ENCODE measurements at places on chromosomes 7 and 10.

- DNase-seq: no peak
Observed at GRCh38 chr7:128000854-128001265, 30.4 kb downstream of the LRRC4 start.

DNA sequence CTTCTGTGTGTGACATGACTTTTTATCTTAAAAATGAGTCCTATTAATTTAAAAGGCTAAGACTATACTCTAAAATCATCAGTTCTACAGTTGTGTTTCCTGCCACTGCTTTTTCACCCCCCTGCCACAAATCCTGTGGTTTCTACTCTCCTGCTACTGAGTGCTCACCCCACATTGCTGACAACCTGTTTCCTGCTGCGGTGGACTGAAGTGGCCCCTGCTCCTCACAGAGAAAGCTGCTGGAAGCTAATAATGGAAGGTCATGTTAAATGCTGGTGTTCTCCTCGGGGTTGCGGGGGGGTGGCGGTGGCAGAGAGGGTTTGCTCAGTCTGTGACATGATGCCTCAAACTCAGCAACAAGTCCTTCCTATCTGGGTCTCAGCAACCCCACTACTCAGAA is 113.2 kb upstream of the INHBA start:
- DNase-seq: no peak

DNA sequence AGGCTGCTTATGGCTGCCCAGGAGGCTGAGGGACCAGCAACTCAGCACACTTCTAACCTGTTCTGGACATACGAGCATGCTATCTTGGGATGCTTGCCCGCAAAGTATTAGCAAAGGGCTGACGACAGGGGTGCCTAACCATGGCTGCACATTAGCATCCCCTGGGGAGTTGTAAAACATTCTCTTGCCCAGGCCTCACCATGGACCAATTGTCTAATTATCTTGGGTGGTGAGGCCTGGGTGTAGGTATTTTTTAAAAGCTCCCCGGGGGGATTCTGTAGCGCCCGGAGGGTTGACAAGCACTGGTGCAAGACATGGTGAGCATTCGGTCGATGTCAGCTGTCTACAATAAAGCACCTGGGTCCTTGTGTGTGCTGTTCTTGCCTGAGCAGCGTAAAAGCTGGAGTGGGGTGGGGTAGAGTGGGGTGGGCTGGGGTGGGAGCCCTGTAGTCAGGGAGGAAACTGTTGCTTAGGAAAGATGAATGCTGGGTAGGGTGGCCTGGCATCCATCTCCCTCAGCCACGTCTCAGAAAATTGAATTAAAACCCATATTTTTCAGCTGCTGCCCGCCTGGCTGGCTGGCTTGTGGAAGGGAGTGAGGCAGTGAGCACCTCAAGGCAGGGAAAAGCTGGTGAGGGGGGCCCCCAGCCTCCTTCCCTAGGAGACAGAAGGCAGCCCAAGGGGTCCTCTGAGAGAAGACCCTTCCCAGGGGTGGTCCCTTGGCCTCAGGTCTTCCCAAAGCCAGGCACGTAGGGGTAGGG is 2.9 kb upstream of the ADCYAP1R1 start:
- DNase-seq: no peak

GRCh38 chr7:15158141-15158810 is 255.7 kb upstream of the DGKB start:
- DNase-seq: no peak

DNA sequence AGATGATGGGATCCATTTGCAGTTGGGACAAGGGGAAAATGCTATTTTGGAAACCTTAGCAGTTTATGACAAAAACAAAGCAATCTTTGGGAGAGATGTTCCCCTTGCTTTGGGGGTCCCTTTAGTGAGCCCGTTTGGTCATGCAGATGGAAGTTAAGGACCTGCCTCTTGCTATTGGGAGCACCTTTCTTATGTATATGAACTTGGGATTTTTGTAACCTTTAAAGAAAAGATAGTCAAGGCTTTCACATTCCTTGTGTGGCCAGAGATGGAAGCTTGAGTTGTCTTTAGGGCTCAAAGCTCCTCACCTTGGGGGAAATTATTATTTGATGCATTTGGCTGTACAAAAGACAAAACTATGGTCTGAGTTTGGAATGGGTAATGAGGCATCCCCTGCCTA is 179.0 kb upstream of the PLPP4 start:
- no peak for DNase-seq

- no peak for DNase-seq
Observed at GRCh38 chr10:107277591-107277990, 113.1 kb upstream of the SORCS1 start.

DNA sequence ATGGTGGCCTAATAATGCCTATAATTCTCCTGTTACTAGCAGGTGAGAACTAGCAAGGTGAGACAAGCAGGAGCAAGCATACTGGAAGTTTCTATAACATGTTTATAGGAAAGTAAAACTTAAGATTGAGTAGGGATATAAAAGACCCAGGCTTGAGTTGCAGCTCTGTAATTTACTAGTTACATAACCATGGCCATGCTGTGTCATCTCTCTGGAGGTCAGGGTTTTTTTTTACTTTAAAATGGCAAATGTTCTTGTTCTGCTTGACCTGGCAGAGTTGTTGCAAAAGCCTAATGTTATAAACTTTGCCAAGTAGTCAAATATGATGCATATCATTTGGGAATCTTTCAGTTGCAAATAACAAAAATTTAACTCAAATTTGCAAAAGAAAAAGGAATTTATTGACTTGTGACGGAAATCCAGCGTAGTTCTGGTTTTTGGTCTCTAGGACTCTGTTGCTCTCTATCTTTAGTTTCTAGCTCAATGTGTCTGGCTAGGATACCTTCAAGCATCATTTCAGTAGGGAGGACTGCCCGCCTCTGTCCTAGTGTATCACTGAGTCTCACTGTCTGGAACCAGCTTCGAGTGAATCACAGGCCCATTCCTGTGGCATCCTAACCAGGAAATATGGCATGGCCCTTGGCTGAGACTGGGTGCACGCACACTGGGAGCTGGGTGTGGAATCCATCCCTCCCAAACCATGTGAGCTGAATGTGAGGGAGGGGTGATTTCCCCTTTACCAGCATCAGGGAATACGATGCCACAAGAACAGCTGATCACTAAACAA is 67.9 kb downstream of the ADAM22 start:
- DNase-seq: no peak

Measured in GM12892 (cell line).